ENCODE measurements at places on chromosomes 2 and 18.

- no peak for DNase-seq
These were observed 10.1 kb downstream of the ARHGEF4 start for GRCh38 chr2:130846686-130847375.

DNA sequence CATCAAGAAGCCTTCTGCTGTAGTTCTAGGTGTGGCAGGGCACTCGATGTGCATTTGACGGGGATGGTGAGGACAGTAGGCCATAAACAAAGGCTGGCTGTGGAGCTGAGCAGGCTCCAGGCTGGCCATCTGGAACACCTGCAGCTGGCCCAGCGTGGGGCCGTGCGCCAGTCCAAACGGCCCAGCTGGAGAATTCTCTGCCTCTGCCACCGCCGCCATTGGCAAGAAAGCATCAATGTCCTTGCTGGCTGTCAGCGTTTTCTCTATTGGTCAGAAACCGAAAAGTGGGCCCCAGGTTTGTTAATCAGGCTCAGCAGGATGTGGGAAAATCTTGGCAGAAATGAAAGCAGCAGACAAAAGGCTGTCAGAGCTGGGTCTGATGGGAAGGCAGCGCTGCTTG lies 24.0 kb upstream of the CTIF start:
- no peak for DNase-seq

DNA sequence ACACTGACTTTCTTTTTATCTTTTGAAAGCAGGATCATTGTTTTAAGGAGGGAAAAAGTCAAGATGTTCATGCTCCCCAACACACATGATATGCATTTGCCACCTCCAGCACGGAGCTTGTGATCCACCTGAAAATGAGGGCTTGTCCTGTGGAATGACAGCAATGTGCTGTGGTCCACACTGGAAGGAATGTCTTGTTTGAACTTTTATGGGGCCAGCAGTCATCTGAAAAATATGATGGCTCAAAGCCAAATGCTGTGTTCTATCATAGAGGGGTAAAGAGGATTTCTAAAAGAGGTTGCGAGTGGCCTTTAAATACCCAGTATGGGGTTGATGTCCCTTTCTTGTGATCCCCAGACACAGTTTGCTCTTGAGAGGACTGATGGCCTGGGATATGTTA lies 226.5 kb upstream of the SPRED2 start:
- DNase-seq, result no peak

DNA sequence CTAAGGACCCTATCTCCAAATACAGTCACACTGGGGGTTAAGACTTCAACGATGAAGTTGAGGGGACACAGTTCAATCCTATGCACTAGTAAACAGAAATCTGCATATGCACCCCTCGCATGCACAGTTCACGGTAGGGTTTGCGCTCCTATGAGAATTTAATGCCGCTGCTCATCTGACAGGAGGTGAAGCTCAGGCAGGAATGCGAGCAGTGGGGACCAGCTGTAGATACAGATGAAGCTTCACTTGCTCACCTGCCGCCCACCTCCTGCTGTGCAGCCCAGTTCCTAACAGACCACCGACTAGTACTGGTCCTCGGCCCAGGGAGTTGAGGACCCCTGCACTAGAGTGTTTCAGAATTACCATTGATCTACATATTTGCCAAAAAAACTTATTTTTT lies 40.0 kb upstream of the FAHD2A start:
- no peak for DNase-seq

DNA sequence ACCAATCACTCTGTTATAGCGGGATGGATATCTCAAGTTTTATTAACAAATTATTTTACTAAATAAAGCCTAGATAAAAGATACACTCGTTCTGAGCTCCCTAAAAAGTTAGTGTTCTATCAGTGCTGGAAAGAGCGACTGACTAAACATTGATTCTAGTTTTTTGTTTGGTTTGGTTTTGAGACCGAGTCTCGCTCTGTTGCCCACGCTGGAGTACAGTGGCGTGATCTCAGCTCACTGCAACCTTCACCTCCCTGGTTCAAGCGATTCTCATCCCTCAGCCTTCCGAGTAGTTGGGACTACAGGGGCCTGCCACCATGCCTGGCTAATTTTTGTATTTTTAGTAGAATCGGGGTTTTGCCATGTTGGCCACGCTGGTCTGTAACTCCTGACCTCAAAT lies 73.8 kb upstream of the CDCA7 start:
- peak; percentile 23 for DNase-seq

- peak; percentile 31 for DNase-seq
These were observed 77.2 kb upstream of the OTOS start for GRCh38 chr2:240217431-240218301.

Data from activated CD4-positive, alpha-beta T cell treated with anti-CD3 and anti-CD28 coated beads, Interleukin-2, Interleukin-6, amounts not matched to agents 100 ng/mL and 50 ng/mL, durations not matched to agents 16 hours and 8 hours (primary cell).